ENCODE measurements at places on chromosomes 7 and 10. TPM values are rescaled to one million over a fixed set of nuclear protein-coding genes. Genes with fewer than 3 reads are reported as not detected.

DNA sequence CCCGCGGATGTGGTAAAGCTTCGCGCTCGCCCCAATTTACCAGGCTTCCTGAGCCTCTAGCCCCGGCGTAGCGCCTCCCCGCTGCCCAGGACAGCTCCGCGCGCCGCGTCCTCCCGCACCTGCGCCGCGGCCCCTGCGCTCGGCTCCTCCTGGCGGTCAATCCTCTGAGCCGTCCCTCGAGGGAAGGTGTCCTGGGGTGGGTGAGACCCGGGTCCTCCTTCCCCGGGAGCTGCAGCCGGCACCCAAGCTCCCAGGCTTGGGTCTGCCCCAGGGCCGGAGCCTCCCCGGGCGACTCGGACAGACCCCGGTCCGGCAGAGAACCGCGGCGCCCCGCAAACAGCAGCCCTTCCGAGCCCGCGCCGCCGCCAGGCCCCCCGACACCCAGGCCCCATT is 512 bp downstream of the OSBPL3 start:
- peak; percentile 91 for DNase-seq

DNA sequence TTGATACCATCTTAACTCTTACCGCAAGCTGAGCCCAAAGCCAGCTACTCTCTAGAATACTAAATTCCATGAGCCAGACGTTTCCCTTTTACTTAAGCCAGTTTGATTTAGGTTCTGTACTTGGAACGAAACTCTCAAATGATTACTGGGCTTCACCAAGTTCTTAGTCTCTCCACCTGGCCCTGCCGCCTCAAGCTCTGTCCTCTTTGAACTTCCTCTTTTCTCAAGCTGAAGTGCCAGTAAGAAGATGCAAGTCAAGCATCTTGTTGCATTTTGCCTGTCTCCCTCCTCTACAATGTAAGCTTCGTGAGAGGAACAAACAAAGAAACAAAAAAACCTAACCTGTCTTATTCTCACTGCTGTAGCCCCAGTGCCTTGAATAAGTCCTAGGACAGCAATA is 358.2 kb upstream of the NPVF start:
- no peak for DNase-seq

- DNase-seq = peak; percentile 10
These were observed 10.7 kb upstream of the NFKB2 start for GRCh38 chr10:102384606-102385429.

DNA sequence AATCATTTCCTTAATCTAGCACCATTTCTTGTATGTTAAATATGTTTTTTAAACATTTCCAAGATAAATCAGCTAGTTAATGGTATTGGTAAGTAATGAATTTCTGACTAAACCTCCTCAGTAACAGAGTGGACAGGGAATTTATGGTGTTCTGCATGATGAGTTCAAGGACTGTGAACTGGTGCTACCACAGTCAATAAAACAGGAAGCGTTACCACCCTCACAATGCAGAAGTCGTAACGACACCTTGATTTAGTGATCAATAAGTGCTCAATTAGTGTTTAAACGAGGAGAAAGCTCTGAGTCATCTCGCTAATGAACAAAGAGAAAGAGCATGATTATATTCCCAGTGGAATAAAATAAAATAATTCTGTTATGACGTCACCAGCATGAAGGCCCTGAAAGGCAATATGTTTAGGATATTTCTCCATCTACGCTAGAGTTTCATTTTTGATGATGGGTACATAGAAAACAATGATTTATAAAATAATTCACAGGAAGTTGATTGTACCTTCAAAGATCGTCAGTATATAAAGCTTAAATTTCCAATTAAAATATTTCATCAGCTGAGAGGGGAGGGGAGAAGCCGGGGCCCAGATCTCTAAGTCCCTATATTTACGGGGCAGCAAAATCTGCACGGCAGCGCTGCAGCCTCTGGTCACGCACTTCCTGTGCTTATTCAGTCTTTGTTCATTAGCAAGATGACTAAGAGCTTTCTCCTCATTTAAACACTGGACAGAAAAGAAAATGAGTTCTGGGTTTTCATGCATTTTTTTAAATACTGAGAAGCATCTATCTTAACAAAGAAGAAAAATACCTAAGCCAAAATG is 400.5 kb downstream of the PTPRN2 start:
- no peak for DNase-seq

- DNase-seq = no peak
These were observed 181.9 kb upstream of the VSTM2A start for GRCh38 chr7:54360075-54360840.

Gene NAMPT
- 1,015 TPM for total RNA-seq

Gene LIPJ
- total RNA-seq = not detected

Data from activated naive CD4-positive, alpha-beta T cell treated with anti-CD3 and anti-CD28 coated beads for 36 hours (primary cell).